ENCODE measurements at places on chromosomes 1 and 21. TPM values are rescaled to one million over a fixed set of nuclear protein-coding genes. Genes with fewer than 3 reads are reported as not detected.
A peak's percentile ranks its signal among the peaks of the same experiment; 100 is the strongest.

GRCh38 chr1:185961664-185962063, 227.5 kb downstream of the HMCN1 start:
- H3K4me1 ChIP-seq = peaks cover 3% of the 10 kb centered on the region
- DNase-seq = no peak
- no peaks in the 10 kb centered on the region for H3K27me3 ChIP-seq
- H3K27ac ChIP-seq = no peak overlapping the region
- H3K4me3 ChIP-seq = no peak overlapping the region

GRCh38 chr1:199490769-199491527, 536.6 kb upstream of the NR5A2 start:
- no peaks in the 10 kb centered on the region for H3K4me1 ChIP-seq
- no peaks in the 10 kb centered on the region for H3K36me3 ChIP-seq
- H3K27ac ChIP-seq = no peak overlapping the region

DNA sequence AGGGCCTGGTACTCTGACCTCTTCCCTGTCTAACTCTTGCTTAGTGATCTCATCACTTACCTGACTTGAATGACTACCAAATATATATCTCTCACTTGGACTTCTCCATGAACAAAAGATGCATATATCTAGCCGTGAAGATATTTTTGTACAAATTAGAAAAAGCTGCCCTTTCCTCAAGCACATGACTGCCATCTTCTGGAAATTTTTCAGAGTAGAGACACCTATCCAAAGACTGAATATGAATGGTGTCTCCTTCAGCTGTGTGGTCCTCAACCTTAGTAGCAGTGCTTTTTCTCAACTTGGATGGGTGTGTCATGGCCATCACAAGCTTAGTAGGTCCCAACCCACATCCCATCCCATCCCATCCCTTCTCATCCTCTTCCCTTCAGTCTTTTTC, 142.3 kb downstream of the DNM3 start:
- H3K27ac ChIP-seq = no peak overlapping the region
- H3K4me1 ChIP-seq = no peaks in the 10 kb centered on the region

GRCh38 chr1:226414098-226414698, 6.3 kb upstream of the PARP1 start:
- no peak overlapping the region for H3K27ac ChIP-seq
- no peak overlapping the region for H3K4me3 ChIP-seq
- DNase-seq = no peak
- peaks cover 13% of the 10 kb centered on the region for H3K27me3 ChIP-seq
- peaks cover 2% of the 10 kb centered on the region for H3K4me1 ChIP-seq

- peaks cover 15% of the 10 kb centered on the region for H3K4me1 ChIP-seq
- peak within 1 kb of the TSS; percentile 65 for H3K27ac ChIP-seq
- H3K4me3 ChIP-seq = peak within 1 kb of the TSS; percentile 84
- no peaks in the 10 kb centered on the region for H3K36me3 ChIP-seq
- no peaks in the 10 kb centered on the region for H3K27me3 ChIP-seq
- DNase-seq = peak; percentile 98
Observed at GRCh38 chr1:202144402-202145067, at the start of gene ARL8A. ARL8A (minus strand) TSS chr1:202144737; CDS start chr1:202144572, 165 bp downstream.

DNA sequence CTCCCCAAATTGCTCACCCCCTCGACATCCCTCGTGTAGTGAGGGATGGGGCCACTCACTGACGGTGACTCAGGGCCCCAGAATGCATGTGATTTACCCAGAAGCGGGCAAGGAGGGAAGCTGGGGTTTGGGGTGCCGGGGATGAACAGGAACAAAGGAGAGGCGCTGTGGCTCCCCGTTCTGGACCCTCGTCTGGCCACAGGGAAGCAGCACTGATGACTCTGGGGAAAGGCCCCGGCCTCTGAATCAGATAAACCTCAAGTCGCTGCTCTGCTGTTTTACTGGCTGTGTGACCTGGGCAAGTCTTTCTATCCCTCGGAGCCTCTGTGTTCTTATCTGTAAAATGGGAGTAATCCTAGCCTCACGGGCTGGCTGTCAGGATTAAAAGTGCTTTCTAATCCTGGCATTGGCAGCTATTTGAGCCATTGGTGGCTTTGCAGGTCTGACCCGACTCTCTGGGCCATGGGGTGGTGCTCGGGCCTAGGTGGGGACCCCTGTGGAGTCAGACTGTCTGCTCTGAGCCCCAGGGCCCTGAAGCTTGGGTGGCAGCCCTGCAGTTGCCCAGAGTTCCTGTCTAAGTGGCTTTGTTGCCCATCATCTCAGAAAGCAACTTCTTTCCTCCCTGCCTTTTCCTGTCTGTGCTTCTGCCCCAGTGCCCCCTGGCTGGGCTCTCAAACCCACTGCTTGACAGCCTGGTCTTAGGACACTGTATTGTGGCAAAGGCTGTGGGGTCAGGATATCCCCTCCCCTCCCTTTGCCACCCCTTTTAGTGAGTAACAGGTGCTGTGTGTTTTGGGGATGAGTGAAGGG, 5.5 kb downstream of the TNFRSF1B start:
- H3K36me3 ChIP-seq = no peaks in the 10 kb centered on the region
- peaks cover 10% of the 10 kb centered on the region for H3K4me1 ChIP-seq
- H3K4me3 ChIP-seq = no peak overlapping the region

GRCh38 chr1:151003180-151003579, 3.5 kb downstream of the MINDY1 start:
- H3K27me3 ChIP-seq = no peaks in the 10 kb centered on the region
- no peaks in the 10 kb centered on the region for H3K36me3 ChIP-seq
- H3K4me1 ChIP-seq = peaks cover 44% of the 10 kb centered on the region
- no peak overlapping the region for H3K27ac ChIP-seq

DNA sequence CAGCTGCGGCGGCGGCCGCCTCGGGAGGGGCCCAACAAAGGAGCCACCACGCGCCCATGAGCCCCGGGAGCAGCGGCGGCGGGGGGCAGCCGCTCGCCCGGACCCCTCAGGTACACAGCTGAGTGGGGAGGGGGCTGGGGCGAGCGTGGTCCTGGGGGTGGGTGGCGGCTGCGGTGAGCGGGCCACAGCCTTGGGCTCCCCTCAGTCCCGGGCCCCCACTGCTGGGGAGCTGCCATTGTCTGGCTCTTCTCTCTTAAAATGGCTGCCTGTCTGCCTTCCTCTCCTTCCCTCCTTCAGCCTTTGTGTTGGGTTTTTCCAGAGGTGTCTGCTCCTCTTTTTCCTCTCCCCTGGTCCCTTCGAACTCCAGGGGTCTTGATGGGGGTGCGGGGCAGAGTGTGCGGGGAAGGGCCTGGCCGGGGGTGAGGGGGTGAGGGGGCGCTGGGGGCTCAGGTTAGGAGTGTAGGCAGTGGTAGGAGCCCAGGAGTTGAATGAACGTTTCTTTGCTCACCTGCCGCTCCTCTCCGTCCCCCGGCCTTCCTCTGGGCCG, 1.7 kb downstream of the ARID1A start:
- peaks cover 63% of the 10 kb centered on the region for H3K4me1 ChIP-seq
- peak overlapping the region; percentile 79 for H3K4me3 ChIP-seq
- H3K36me3 ChIP-seq = no peaks in the 10 kb centered on the region
- H3K27ac ChIP-seq = peak overlapping the region; percentile 72
- no peaks in the 10 kb centered on the region for H3K27me3 ChIP-seq

DNA sequence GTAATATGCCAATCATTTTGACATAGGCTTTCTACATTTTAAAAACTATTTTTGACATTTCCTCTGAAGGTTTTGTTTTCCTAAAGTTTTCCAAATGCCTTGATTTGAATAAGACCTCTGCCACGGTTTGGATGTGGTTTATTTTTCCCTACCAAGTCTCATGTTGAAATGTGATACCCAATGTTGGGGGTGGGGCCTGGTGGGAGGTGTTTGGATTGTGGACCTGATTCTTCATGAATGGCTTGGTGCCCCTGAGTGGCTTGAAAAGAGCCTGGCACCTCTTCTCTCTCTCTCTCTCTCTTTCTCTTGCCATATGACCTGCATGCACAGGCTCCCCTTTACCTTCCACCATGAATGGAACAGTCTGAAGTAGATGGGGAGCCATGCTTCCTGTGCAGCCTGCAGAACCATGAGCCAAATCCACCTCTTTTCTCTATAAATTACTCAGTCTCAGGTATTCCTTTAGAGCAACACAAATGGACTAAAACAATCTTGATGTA, 14.8 kb downstream of the MMEL1 start:
- peak; percentile 69 for DNase-seq
- H3K4me1 ChIP-seq = no peaks in the 10 kb centered on the region
- peaks cover 11% of the 10 kb centered on the region for H3K27me3 ChIP-seq

- H3K4me1 ChIP-seq = peaks cover 10% of the 10 kb centered on the region
- H3K27me3 ChIP-seq = no peaks in the 10 kb centered on the region
- no peaks in the 10 kb centered on the region for H3K36me3 ChIP-seq
- no peak overlapping the region for H3K27ac ChIP-seq
Observed at GRCh38 chr1:22861764-22862440, 110.8 kb downstream of the LACTBL1 start.

- no peak for DNase-seq
- no peak overlapping the region for H3K4me3 ChIP-seq
- H3K27ac ChIP-seq = no peak overlapping the region
Observed at GRCh38 chr1:91120421-91120820, 98.6 kb upstream of the ZNF644 start.

- H3K27me3 ChIP-seq = peaks cover 2% of the 10 kb centered on the region
- H3K36me3 ChIP-seq = no peaks in the 10 kb centered on the region
- DNase-seq = no peak
- H3K4me3 ChIP-seq = no peak overlapping the region
- H3K27ac ChIP-seq = no peak overlapping the region
- H3K4me1 ChIP-seq = no peaks in the 10 kb centered on the region
Observed at GRCh38 chr21:42258885-42259407, 40.0 kb downstream of the ABCG1 start.

GRCh38 chr1:103447471-103447870, 78.0 kb upstream of the RNPC3 start:
- DNase-seq = no peak
- no peak overlapping the region for H3K4me3 ChIP-seq
- no peaks in the 10 kb centered on the region for H3K27me3 ChIP-seq
- no peak overlapping the region for H3K27ac ChIP-seq
- no peaks in the 10 kb centered on the region for H3K4me1 ChIP-seq

GRCh38 chr1:187645651-187646050, 816.9 kb downstream of the PLA2G4A start:
- H3K4me3 ChIP-seq = no peak overlapping the region
- H3K27ac ChIP-seq = no peak overlapping the region
- H3K27me3 ChIP-seq = no peaks in the 10 kb centered on the region
- H3K36me3 ChIP-seq = no peaks in the 10 kb centered on the region
- no peaks in the 10 kb centered on the region for H3K4me1 ChIP-seq

DNA sequence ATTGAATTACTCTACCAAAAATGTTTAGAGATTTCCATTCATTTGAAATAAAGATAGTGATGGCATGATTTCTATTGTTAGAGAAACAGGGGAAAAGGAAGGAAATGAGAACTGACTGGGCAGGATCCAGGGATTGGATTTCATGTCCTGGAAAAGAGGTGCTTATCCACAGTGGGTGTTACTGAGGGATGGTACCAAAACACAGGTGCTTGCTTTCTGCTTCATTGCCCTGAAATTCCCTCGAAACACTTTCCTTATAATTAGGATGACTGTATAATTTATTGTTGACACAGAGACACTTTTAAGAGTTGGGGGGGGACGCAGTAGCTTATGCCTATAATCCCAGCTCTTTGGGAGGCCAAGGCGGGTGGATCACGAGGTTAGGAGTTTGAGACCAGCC, 185.0 kb upstream of the KCNK2 start:
- no peak for DNase-seq
- no peaks in the 10 kb centered on the region for H3K36me3 ChIP-seq
- H3K4me1 ChIP-seq = peaks cover 23% of the 10 kb centered on the region
- no peak overlapping the region for H3K27ac ChIP-seq
- H3K27me3 ChIP-seq = no peaks in the 10 kb centered on the region

DNA sequence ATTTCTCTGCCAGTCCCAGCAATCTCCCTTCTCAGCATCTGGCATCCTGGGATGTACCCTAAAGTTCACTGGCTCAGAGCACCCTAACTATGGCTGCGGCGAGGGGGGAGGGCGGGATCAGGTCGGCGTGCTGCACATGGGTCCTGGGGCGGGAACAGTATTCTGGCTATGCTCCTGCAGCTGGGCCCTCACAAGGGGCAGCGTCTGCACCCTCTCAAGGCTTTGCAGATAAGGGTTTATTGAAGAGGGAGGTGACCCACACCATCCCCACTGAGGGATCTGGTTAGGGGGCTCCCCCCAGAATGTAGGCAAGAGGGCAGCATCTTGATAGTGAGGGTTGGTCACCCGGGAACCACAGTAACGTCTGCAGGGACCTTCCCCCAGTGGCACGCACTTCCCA, 44.9 kb upstream of the PCBP3 start:
- H3K4me3 ChIP-seq = no peak overlapping the region
- H3K27me3 ChIP-seq = peaks cover 7% of the 10 kb centered on the region

DNA sequence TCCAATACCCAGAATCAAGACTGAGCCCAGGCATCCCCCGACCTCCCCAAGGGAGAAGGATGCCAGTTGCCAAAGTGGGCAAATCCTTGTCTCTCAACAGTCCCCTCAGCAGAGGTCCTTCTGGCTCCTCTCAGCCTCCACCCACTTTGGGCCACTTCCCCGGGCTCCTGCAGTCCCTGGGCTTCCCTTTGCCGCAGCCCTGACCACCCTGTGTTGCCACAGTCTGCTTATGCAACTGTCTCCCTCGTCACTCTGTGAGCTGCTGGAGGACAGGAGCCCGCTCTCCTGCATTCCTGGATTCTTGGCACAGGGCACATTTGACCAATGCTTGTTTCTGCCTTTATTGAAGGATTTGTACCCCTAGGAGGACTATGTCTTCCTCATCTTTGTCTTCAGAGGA, 2.9 kb upstream of the LRP8 start:
- no peak overlapping the region for H3K4me3 ChIP-seq
- no peaks in the 10 kb centered on the region for H3K27me3 ChIP-seq

OVAAL gene
- total RNA-seq = not detected

ATP6V0B gene
- total RNA-seq = 81.9 TPM

NBPF12 gene
- 9.8 TPM for total RNA-seq

RAP1GAP gene
- 0.29 TPM for total RNA-seq
